ENCODE measurements at places on chromosomes 2 and 18. TPM values are rescaled to one million over a fixed set of nuclear protein-coding genes. Genes with fewer than 3 reads are reported as not detected.

Gene HOXD3
- total RNA-seq, result 12.9 TPM

Gene REG1B
- 1.7 TPM for total RNA-seq

Gene CDH20
- not detected for total RNA-seq

Gene MDH1B
- 1.7 TPM for total RNA-seq

Gene PSMA8
- not detected for total RNA-seq

Gene MAP2
- total RNA-seq, result 23.9 TPM

Gene MC2R
- total RNA-seq, result not detected

Gene GPR39
- 2.0 TPM for total RNA-seq

DNA sequence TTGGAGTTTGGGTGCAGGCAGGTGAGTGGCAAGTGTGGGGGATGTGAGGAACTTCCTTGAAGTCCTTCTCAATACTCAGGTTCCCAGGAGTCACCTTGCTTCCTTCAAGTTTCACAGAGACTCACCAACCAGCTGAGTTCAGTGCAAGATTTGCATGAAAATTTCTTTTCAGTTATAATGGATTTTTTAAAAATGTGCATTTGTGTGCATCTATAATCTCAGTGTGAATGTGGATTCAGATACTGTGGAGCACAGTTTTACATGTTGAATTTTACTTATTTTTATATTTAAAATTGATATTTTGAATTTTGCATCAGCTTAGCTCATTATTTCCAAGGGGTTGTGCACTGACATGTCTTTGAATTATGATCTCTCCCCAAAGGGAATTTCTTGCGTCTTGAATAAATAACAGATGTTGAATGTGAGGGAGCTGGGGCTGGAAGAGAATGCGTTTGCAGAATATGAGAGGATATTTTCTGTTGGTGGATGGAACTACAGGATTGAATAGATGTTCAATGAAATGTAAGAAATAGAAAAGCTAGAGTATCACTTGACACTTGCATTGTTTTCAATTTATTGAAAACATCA, 184.3 kb downstream of the RPRM start:
- no peak for DNase-seq

DNA sequence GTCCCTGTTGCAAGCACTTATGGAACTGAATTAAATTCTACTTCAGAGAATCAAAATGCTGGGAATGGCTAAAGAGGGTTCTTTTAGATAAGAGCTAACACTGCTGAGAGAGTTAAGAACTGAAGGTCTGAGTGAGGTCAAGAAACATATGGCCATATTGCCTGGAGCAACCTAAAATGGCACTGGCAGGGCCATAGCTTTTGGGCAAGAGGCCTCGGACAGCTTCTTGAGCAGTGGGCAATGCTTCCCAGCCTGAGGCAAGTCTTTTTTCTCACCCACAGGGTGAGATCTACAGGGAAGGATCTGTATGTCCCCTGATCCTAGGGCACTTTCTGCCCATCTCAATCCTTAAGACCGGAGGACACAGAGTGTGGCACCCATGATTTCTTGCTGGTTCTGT, 244.6 kb upstream of the NT5C1B start:
- no peak for DNase-seq

DNA sequence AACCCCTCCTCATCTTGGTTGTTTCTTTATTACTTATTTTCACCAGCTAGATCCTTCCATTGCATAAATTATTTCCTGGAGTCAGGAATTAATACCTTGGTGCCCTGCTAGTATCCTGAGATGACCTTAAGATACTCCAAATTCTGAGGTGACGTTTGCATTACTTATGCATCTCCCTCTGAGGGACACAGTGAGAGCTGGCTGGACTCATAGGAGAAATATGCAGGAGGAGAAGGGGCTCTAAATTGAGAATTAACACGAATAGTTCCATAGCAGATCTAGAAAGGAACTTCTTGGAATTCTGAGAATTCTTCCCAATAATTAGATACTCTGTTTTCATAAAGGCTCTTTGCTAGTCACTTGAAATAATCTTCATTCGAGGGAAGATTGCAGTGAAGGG, 310.6 kb upstream of the ZEB2 start:
- no peak for DNase-seq

GRCh38 chr2:128363934-128364361, 45.3 kb upstream of the HS6ST1 start:
- DNase-seq, result no peak

DNA sequence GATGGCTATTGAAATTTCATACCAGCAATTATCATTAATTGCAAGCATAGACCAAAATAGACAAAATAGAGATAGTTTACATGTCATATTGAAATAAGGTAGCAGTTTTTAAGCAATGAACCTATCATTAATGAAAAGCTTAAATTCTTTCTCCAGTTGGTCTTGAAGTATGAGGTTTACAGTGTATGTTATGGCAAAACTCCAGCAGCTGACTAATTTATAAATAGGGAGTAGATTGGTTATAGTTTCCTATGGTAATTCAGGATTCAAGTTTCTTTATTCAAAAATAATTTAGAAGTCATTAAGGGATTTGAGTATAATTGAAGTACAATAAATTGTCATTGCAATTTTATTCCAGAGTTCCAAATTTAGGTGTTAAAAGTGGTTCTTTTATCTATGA, 69.6 kb upstream of the COL5A2 start:
- DNase-seq, result no peak

GRCh38 chr2:241788572-241788971, 11.9 kb downstream of the GAL3ST2 start:
- no peak for DNase-seq

DNA sequence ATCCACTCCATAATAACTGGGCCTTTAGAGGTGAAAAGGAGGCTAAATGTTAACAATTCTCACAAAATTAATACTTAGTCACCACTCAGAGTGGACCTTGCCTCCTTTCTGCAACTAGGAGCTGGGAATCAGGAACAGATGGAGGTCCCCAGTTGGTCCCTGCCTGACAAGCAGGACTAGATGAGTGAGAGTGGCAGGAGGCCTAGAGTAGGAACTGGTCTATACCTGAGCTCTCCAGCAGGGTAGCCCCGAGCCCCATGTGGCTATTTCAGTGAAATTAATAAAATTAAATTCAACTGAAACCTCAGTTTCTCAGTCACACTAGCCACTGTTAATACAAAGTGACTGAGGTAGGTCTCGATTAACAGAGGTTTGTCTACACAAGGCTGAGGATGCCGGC, 150.5 kb downstream of the MYO5B start:
- DNase-seq, result no peak

DNA sequence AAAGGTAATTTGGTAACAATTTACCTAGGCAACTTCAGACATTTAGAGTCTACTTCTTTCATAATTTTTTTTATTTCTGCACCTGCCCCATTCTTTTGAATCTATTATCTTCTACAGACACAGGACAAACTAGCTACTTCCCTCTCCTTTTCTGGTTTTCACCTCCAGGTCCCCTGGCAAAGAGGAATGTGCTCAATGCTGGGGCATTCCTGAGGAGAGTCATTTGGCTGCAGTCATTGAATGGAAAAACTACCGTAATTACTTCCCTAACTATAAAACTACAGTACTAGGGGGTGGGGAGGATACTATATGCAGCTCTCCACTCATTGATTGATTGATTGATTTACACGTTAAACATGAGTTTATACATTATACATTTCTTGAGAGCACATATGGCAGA, 11.2 kb upstream of the ARHGAP28 start:
- DNase-seq, result no peak

GRCh38 chr18:63534615-63535014, 7.6 kb upstream of the SERPINB12 start:
- no peak for DNase-seq

GRCh38 chr2:72940361-72940760, 23.0 kb downstream of the EMX1 start:
- no peak for DNase-seq

GRCh38 chr2:6923319-6923718, 6.1 kb downstream of the RNF144A start:
- no peak for DNase-seq

GRCh38 chr2:150520033-150520432, 32.6 kb upstream of the RND3 start:
- DNase-seq, result no peak

DNA sequence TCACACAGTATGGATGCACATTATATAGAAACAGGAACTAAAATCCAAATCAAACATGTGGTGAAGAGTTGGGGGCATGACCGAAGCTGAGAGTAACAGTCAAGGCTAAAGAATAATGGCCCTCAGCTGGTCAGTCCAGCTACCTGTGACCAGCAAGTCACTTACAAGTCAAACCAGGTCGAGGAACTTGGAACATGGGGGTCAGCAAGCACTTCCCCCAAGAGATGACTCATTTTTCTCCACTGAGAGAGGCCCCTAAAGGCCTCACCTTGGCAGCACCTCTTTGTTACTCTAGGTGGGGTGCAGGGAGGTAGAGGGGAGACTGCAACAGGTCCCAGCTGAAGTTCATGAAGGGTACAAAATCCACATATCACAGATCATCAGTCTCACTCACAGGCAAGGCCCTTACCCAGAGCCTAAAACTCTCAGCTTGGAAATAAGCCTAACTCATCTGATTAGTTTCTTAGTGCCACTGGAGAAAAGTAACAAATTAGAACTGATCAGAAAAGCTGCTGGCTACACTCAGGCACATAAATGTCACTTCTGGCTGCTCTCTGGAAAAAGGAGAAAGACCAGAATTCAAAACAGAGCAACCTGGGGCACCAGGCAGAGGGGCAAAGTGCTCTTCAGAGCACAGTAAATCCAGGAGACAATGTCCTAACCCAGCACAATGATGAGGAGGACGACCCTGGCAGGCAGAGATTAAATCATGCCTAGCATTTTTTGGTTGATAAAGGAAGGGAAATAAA, 4.0 kb downstream of the SDC1 start:
- DNase-seq, result no peak

GRCh38 chr2:236499691-236500578, 69.7 kb upstream of the ACKR3 start:
- no peak for DNase-seq

- no peak for DNase-seq
Observed at GRCh38 chr18:62001396-62001795, 108.6 kb upstream of the RNF152 start.
